ENCODE measurements at places on chromosomes 13 and 19.

DNA sequence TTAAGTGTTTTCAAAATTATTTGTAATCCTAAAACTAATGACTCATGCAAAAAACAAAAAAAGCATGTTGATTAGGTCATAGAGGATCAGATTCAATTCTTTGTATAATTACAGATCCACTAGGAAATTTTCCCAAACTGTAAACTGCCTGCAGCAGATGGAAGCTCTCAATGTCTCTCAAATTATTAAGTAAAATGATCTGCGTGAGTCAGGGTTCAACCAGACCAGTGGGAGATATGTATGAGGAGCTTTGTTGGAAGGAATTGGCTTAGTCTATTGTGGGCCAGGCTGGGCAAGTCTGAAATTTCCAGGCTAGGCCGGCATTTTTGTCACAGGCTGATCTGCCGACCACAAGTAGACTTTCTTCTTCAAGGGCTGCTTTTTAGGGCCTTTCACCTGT is 14.4 kb upstream of the SACS start:
- DNase-seq: no peak

DNA sequence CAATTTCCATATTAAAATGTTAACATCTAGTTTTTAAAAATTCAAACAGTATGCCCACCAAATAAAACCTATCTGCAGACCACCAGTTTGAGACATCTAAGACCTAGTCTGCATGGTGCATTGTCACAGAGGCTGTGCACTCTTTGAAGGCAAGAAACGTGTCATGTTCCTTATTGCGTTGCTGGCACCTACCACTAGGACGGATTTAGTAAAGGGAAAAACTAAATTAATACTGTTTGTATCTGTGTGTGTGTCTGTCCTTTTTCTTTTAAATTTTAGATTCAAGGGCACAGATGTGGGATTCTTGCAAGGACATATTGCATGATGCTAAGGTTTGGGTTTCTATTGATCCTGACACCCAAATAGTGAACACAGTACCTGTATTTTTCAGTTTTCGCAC is 481.4 kb downstream of the UQCRFS1 start:
- no peak for DNase-seq

GRCh38 chr19:18894254-18895037 is 1.5 kb downstream of the CERS1 start:
- DNase-seq: no peak

GRCh38 chr19:41734585-41734984 is 20.7 kb upstream of the CEACAM6 start:
- no peak for DNase-seq

- no peak for DNase-seq
These were observed at the start of gene GRIN3B for GRCh38 chr19:1000095-1000494. Gene GRIN3B (plus strand): TSS chr19:1000419. CDS start chr19:1000438, 19 bp downstream.

DNA sequence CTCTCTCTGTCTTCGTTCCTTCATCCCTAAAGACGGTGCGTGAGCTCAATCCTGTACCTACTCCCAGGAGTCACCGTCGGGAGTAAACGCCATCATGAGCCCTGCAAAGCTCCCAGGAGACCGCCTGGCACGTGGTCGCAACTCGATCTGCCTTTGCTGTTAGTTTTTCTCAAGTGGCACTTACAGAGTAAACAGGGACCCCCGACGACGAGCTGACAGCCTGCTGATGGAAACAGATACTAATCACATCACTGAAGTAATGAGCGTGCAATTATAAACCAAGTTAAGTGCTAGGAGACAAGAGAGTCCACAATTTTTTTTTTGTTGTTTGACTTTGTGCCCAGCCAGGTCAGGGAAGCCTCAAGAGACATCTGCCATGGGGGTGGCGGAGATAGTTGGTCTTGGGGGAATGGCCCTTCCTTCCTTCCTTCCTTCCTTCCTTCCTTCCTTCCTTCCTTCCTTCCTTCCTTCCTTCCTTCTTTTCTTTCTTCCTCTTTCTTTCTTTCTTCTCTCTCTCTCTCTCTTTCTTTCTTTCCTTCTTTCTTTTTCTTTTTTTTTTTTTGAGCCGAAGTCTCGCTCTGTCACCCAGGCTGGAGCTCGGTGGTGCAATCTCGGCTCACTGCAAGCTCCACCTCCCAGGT is 23.6 kb downstream of the CACNG6 start:
- no peak for DNase-seq

DNA sequence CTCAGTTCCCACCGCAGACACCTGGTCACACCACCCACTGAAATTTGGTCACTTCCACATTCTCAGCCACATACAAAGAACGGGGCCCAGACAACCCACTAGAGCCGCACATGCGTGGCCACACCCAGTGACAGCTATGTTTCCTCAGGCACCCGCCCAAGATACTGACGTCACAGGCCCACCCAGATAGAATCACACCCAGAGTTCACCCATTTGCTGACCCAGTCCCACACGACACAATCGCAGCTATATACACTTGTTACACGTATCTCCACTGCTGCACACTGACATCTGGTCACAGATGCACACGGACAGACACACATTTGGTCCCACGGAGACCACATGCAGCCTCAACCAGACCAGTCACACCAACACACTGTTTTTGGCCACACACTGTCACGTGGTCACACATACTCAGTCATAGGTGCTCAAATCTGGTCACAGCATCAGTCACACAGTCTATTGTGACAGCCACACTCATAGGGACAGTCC is 2.9 kb downstream of the NUMBL start:
- peak; percentile 83 for DNase-seq

- DNase-seq: no peak
These were observed 42.9 kb upstream of the RAP2A start for GRCh38 chr13:97390941-97391600.

- DNase-seq: no peak
These were observed 18.8 kb upstream of the EDDM13 start for GRCh38 chr19:56253737-56254136.

DNA sequence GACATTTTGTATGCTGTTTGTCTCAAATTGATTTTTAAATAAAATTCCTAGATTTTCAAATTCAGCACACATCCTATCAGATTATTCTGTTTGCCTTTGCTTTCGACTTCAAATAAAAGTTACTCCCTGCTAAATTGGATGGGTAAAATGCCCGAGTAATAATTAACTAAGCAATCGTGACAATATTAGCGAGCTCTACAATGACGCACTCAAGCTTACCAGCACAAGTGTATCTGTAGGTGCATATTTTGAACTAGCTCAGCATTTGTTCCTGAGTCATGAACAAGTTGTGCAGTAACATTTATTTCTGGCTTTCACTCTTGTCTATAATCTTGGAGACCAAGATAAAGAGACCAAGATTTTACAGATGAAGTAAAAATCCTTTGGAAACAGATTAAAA is 113.4 kb downstream of the UBL3 start:
- DNase-seq: no peak

GRCh38 chr13:73961181-73961580 is 173.0 kb downstream of the KLF12 start:
- no peak for DNase-seq

DNA sequence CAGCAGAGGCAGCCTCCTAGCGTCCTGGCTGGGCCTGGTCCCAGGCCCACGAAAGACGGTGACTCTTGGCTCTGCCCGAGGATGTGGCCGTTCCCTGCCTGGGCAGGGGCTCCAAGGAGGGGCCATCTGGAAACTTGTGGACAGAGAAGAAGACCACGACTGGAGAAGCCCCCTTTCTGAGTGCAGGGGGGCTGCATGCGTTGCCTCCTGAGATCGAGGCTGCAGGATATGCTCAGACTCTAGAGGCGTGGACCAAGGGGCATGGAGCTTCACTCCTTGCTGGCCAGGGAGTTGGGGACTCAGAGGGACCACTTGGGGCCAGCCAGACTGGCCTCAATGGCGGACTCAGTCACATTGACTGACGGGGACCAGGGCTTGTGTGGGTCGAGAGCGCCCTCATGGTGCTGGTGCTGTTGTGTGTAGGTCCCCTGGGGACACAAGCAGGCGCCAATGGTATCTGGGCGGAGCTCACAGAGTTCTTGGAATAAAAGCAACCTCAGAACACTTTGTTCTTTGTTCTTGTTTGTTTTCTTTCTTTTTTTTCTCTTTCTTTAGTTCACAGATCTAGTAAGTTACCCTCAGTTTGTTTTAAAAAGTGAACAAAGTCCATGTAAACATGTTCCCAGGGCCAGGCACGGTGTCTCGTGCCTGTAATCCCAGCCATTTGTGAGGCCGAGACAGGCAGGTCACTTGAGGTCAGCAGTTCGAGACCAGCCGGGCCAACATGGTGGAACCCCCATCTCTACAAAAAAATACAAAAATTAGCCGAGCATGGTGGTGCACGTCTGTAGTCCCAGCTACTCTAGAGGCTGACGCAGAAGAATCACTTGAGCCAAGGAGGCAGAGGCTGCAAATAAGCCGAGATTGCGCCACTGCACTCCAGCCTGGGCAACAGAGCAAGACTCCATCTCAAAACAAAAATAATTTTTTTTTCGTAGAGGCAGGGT is 10.2 kb downstream of the ANGPTL4 start:
- DNase-seq: no peak

DNA sequence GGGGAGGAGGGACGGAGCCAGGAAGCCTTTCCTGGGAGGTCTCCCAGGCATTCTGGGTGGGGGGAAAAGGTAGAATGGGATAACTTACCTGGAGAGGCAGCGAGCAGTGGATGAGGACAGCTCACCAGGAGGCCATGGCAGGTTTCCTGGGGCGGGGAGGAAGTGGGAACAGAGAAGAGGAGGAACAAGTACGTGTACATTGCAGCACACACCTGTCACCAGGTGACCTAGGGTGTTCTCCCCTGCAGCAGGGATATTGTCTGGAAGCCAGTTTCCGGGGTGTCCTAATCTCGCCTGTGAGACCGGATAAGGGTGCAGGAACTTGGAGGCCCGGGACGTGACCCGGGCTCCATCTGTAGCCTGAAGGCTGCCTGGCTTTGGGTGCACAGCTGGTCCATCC is at the start of gene FUT3:
Gene FUT3 (minus strand): TSS at position 148 of the 400 bp plus-strand sequence.
- no peak for DNase-seq

- DNase-seq: no peak
These were observed 149.5 kb downstream of the DCT start for GRCh38 chr13:94329754-94330551.

GRCh38 chr19:35114353-35115176 is 1.1 kb upstream of the FXYD3 start:
- DNase-seq: no peak

Data from thoracic aorta (tissue), 2 donors.